Astrocyte (in vitro differentiated cells and primary cell): ENCODE measurements at places on chromosomes 12 and 14.

DNA sequence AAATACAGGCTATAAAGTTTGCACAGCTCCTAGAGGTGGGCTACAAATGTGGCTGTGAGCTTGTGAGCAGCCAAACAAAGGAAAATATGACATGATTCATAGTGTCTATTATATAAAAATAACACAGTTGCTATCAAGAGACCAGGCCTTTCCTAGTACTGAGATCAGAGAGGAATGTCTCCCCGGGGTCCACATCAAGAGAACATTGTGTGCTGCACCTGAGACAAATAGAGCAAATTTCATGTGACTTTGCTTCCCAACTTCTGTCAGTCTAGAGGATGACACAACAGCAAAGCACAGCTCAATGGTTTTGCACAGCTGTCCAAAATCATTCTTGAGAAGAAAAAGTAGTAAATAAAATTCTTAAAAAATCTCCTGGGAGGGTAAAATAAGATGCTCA lies 297.5 kb upstream of the PRKD1 start:
- no peak for DNase-seq

- DNase-seq: peak; percentile 59
Measured at GRCh38 chr12:45368841-45369489, 153.1 kb downstream of the ANO6 start.

- DNase-seq: peak; percentile 82
Measured at GRCh38 chr14:77372304-77372841, 4.5 kb downstream of the TMED8 start.

- DNase-seq: no peak
Measured at GRCh38 chr14:97350894-97351731, 553.9 kb downstream of the VRK1 start.

DNA sequence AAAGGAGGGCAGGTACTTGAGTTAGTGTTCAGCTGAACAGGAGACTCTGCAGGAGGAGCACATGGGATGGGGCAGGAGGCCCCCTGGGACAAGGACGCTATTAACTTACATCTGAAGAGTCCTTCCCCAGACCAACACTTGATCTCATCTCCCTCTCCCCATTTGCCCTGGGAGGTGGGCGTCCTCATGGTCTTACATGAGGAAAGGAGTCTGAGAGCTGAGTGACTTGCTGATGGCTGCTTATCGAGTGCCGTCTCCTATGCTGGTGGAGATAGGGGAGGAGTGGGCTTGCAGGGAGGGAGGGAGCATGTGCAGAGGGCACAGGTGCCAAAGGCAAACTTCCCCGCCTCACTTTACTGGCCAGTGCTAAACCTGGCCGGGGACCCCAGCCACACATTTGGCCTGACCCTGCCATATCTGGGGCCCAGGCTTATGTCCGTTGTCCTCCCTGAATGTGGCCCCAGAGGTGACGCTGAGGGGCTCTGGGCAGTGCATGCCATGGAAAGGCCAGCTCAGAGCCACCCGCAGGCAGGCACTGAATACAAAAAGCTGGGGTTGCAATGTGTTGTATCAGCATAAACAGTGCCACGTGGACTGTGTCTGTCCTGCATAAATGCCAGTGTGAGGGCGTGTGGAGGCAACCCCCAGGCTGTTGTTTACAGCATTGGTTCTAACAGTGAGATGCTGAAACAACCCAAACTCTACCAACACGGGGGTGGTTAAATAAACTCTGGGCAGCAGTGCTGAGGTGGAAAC lies 29.4 kb downstream of the FAIM2 start:
- no peak for DNase-seq

DNA sequence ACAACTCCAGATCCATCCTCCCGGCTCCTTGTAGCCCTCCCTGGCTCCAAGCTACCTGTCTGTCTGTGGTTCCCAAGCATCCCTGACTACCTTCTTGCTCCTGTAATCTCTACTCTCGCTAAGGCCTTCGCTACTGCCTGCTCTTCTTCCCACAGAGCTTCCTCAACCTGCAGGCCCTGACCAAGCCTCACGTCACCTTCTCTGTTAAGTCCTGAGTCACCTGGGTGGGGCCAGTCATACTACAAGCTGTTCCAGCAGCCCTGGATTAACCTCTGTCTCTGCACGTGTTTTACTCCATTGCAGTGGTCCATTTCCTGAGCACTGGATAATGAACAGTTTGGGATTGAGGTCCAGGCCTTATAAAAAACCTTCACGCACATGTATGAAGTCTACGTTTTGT lies 770.7 kb downstream of the BCL11B start:
- DNase-seq: no peak

- no peak for DNase-seq
Measured at GRCh38 chr12:117646520-117646919, 285.1 kb upstream of the NOS1 start.

DNA sequence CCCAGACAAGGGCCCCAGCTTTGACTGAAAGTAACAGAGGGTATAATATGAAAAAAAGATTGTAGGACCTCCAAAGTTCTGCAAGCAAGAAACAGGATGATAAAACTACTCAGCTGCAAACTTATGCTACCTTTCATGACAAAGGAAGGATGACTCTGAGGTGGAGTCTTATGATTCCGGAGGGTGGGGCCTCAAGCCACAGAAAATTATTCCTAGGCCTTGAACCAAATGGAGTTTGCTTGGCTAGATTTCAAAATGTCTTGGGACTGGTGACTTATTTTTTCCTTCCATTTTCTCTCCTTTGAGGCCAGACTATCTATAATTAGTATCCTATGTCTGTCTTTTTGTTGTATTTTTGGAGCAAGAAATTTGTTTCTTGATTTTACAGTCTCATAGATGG lies 336.4 kb downstream of the LRIG3 start:
- no peak for DNase-seq

- no peak for DNase-seq
Measured at GRCh38 chr14:93012506-93012905, 89.6 kb downstream of the CHGA start.
